ENCODE measurements at places on chromosomes 7 and 10. TPM values are rescaled to one million over a fixed set of nuclear protein-coding genes. Genes with fewer than 3 reads are reported as not detected.

DNA sequence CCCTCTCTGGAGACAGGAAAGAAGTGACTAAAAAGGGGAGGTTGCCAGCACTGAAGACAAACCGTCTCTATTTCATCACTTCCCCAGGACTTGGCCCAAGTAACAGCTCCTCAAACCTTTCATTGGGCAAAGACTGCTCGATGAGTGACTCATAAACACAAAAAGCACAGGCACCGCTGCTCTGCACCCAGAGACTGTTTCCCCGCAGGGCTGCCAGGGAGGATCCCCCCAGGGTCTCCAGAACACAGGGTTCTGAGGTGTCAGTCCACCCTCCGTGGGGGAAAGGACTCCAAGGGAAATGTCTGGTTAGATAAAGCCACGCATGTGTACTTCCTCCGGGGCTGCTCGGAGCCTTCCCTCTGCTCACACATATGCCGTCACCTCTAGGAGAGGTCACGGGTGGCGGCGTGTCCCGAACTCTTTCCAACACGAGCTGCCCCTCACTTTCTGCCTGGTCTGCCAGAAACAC, 59.9 kb downstream of the INSIG1 start:
- DNase-seq, result no peak

DNA sequence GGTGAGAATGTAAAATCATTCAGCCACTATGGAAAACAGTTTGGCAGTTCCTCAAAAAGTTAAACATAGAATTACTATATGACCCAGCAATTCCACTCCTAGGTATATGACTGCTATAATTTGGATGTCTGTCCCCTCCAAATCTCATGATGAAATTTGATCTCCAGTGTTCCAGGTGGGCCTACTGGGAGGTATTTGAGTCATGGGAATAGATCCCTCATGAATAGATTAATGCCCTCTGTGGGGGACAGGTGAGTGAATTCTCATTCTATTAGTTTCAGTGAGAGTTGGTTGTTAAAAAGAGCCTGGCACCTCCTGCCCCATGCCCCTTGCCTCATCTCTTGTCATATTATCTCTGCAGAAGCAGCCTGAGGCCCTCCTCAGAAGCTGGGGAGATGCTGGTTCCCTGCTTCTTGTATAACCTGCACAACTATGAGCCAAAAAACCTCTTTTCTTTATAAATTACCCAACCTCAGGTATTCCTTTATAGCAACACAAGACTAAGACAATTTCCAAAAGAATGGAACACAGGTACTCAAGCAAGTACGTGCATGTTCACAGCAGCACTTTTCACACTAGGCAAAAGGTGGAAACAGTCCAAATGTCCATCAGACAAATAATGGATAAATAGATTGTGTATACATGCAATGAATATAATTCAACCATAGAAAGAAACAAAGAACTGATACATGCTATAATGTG, 8.8 kb upstream of the SLC25A28 start:
- no peak for DNase-seq

DLX5 gene
- polyA plus RNA-seq, result 0.90 TPM

- DNase-seq, result no peak
These were observed 2.2 kb downstream of the DNAJC30 start for GRCh38 chr7:73681031-73681430.

LRRC18 gene
- polyA plus RNA-seq, result 0.19 TPM

DNA sequence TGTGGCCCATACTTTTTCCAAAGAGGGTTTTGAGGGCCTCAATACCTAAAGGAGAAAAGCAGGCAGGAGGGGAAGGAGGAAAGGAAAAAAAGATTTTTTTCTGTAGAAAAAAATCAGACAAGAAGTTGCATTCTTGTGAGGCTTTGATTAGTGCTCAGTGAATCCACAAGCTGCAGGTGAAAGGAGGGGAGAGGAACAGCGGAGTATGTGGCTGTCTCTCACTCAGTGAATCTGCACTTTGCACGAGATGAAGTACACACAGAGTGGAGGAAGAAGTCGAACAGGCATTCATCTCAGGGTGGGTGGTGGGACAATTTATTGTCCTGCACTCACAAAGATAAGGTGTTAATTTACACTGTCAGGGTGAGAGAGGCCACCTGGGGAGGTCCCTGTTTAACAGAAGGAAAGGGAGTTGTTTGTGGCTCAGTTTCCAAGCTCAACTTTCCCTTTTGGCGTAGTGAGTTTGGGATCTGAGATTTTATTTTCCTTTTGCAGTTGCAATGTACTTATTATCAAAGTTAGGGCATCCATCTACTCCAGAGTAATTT, 49.0 kb upstream of the VIPR2 start:
- DNase-seq, result no peak

GRCh38 chr7:30928254-30928872, 16.7 kb downstream of the AQP1 start:
- DNase-seq, result no peak

GRCh38 chr7:18096087-18096486, 68.4 kb upstream of the PRPS1L1 start:
- DNase-seq, result no peak

- DNase-seq, result no peak
These were observed 61.6 kb downstream of the GRK5 start for GRCh38 chr10:119268871-119269506.

GRCh38 chr7:157555313-157555712, 218.5 kb downstream of the DNAJB6 start:
- no peak for DNase-seq

GRCh38 chr10:6578795-6579182, 1.3 kb downstream of the PRKCQ start:
- DNase-seq, result no peak

DNA sequence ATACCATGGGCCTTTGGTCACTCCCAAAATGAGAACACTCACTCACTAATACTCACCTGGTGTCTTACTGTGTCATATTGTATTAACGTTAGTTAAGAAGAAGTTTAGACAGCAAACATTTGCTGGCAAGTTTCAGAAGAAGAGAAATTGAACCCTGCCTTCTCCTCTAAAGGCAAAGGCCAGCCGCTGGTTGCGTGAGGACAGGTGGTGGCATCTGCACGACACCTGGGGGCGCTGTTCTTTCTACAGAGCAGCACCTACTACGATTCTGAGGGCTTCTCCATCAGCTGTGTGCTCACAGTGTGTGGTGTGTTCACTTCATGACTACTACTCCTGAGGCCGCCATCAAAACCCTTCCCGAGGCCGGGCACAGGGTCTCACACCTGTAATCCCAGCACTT, 17.9 kb upstream of the CLEC2L start:
- no peak for DNase-seq

- no peak for DNase-seq
These were observed 132.9 kb downstream of the MBL2 start for GRCh38 chr10:52639652-52640051.

GRCh38 chr10:71191019-71191418, 21.4 kb upstream of the UNC5B start:
- DNase-seq, result no peak

HECTD2 gene
- 33.4 TPM for polyA plus RNA-seq

ERVW-1 gene
- 1.0 TPM for polyA plus RNA-seq

DNA sequence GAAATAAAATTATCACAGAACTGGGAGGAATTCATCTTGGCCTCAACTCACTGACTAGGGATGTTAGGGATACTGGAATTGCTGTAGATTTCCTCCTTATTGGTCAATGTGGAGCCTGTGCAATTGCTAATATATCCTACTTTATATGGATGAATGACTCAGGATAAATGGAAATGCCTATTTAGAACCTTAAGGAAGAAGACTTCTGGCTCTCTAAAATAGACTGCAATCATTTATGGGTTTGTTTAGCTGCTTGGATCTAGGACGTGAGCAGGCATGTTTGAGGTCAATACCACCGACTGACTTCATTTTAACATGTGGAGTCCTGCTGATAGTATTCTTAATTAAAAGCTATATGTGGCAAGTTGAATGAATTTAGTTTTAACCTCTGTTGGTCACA, 1040.1 kb upstream of the LRRN3 start:
- DNase-seq, result no peak

- DNase-seq, result no peak
These were observed 142.1 kb downstream of the HGF start for GRCh38 chr7:81627536-81628287.

SEMA3D gene
- polyA plus RNA-seq, result 68.9 TPM

TMEM130 gene
- polyA plus RNA-seq, result 4.1 TPM

GRCh38 chr7:92409357-92409756, 37.9 kb upstream of the GATAD1 start:
- DNase-seq, result no peak

- DNase-seq, result no peak
These were observed 2.8 kb upstream of the CDH23 start for GRCh38 chr10:71393841-71394475.

GRCh38 chr7:118148930-118149329, 35.0 kb upstream of the LSM8 start:
- DNase-seq, result no peak

ZNF438 gene
- polyA plus RNA-seq, result 7.2 TPM

DNA sequence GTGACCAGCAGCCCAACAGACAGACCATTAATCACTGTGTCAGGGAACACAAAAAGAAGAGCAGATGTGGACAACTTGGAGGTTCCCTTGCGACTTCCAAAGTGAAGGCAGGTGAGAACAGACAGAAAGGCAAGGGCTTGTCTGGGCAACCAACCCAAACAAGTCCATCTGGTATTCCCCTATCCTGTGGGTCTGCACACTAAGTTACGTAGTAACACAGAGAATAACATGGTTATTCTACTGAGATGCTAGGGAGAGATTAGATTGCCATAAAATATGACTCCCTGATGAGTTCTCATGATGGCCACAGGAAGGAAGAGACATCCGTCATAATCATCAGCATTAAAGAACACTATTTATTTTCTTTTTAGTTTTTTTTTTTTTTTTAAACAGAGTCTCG, 252.2 kb downstream of the CALN1 start:
- no peak for DNase-seq

GRCh38 chr7:13352677-13353076, 636.8 kb downstream of the ETV1 start:
- DNase-seq, result no peak

ANKRD30A gene
- polyA plus RNA-seq, result not detected

- DNase-seq, result peak; percentile 3
These were observed 372.6 kb downstream of the GPR158 start for GRCh38 chr10:25547382-25547781.

DNA sequence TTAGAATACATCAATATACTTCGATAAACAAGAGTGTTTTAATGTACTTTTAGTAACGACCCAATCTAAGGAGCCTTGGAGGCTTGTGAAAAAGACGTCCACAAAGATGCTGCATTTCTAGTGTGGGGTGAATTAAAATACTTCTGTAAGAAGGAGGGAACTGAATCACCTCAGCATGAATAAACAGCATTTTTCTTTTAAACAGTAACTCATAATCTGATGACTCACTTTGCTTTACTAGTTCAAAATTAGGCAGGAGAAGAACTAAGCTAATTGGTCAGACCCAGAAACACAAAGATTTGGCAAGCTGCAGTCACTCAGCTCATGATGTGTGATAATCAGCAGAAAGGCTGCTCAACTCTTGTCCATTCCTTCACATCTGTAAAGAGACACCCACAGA, 24.2 kb downstream of the NCOA4 start:
- no peak for DNase-seq

DNA sequence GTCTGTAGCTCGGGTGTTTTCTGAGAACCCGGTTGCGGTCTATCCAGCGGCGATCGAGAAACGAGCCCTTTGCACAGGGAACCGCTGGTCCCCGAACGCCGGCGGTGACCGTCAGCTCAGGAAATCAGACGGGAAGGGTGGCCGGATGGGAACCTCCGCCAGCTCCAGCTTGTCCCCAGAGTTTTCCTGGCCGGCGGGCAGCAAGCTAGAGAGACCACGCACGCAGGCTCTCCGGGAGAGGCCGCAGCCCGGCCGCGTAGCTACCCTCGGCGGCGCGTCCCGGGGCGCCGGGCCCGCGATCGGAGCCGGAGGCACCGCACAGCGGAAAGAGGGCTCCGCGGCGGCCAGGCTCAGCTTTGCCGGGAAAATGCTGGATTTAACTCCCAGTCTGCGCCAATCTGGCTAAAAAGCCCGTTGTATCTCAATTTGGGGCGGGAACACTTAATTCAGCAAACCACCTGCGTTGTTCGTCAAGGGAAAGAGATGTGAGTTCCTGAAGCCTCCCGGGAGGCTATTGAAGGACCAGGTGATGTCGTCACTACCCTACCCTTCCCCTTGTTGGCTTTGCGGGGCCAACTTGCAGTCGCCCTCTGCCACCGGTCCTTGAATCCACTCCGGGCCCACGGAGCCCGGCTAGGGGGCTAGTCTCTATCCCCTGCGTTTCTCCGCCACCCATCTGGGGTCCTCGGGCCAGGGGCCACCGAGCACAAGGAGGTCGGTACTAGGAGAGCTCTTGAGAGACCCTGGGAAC, 859 bp upstream of the CH25H start:
- no peak for DNase-seq

GRCh38 chr10:79260811-79261740, 86.2 kb upstream of the PPIF start:
- DNase-seq, result peak; percentile 51

- DNase-seq, result no peak
These were observed 426.5 kb upstream of the AKR1E2 start for GRCh38 chr10:4399556-4399955.

DNA sequence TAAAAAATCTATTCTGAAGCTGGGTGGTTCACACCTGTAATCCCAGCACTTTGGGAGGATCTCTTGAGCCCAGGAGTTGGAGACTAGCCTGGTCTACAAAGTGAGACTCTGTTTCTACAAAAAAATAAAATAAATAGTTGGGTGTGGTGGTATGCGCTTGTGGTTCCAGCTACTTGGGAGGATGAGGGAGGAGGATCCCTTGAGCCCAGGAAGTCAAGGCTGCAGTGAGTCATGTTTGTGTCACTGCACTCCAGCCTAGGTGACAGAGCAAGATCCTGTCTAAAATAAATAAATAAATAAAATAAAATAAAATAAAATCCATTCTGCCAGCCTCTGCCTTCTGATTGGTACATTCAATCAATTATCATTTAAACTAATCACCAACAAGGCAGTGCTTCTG, 17.5 kb downstream of the ZNF33A start:
- no peak for DNase-seq

DNA sequence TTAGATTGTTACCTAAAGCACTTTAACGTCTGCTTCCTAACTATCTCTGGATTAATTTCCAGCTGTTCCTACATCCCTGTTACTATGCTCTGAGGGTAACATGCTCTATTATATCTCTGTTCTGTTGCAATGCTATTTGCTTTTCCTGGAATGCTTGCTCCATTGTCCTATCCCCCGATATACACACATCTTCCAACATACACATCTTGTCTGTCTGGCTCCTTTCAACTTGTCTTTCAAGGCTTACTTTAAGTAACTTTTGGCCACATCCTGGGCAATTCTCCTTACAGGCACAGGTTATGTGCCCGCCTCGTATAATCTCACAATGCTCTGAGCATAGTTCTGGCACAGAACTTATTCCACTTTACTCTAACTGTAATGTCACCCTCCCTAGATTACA, 96.2 kb downstream of the CDK6 start:
- no peak for DNase-seq

DNA sequence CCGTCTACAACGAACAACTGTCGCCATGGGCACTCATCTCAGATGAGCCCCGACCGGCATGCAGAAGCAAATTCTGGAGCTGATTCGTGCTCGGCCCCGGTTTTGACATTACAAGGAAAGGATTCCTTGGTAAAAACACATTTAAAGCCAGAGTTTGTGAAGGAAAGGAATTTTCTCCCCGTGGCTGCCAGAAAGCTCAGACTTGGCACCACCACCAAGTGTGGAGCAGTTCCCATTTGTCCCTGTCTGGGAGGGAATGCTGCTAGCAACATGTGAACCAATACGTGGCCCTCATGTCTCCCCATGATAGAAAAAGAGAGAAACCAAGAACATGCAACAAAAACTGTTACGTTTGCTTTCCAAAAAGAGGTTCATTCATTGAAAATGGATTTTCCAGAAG, 55.2 kb upstream of the DDC start:
- no peak for DNase-seq
